Activated T-cell treated with anti-CD3 and anti-CD28 coated beads, Interleukin-2, amount 50 U/mL, for 72 hours (primary cell): ENCODE measurements at places on chromosomes 1 and 21. TPM values are rescaled to one million over a fixed set of nuclear protein-coding genes. Genes with fewer than 3 reads are reported as not detected.

DNA sequence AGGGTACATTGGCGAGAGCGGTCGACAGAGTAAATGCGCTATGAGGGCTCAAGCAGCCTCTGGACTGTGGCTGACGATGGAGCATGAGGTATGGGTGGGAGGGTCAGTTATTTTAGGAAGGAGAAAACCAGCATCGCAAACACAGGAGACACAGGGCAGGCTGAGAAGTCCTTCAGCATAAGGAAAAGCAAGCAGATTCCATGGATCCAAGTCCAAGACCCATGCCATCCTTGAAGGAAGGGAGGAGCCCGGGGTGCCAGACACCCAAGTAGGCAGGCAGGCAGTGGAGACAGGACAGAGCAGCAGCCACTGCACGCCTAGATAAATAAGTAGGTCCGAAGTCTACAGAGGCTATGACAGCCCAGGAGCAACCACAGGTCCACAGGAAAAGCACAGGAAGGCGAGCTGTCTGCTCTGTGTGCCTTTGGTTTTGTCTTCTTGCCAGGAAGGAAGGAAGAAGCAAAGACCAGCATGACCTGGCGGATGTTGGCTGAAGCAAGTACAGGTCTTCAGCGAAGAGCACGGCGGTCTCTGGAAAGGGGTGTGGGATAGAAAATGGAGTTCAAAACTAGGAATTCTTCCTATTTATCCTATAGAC, 76.4 kb upstream of the SLC45A1 start:
- DNase-seq, result no peak

DNA sequence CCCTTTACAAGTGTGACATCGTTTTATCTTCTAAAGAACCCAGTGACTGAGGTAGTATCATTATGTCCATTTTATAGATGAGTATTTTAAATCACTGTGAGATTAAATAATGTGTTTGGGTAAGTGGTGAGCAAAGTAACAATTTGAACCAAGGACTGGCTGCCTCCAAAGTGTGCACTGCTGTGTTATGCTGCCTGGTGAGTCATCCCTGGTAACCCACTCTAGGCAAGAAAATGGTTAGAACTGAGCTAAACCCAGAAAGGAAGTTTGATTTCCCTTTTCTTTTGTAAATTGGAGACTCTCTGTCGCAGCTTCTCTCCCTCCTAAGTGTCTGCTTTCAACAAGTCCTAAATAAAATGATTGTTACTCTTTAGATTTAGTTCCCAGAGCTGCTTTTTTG, 342.8 kb upstream of the KAZN start:
- no peak for DNase-seq

The SHE gene
- total RNA-seq, result 0.19 TPM

The MSH4 gene
- total RNA-seq, result 0.99 TPM

The HSPG2 gene
- total RNA-seq, result 11.5 TPM

The KCNC4 gene
- 28.9 TPM for total RNA-seq

The FAM72C gene
- total RNA-seq, result 49.2 TPM

The OR2T35 gene
- not detected for total RNA-seq

DNA sequence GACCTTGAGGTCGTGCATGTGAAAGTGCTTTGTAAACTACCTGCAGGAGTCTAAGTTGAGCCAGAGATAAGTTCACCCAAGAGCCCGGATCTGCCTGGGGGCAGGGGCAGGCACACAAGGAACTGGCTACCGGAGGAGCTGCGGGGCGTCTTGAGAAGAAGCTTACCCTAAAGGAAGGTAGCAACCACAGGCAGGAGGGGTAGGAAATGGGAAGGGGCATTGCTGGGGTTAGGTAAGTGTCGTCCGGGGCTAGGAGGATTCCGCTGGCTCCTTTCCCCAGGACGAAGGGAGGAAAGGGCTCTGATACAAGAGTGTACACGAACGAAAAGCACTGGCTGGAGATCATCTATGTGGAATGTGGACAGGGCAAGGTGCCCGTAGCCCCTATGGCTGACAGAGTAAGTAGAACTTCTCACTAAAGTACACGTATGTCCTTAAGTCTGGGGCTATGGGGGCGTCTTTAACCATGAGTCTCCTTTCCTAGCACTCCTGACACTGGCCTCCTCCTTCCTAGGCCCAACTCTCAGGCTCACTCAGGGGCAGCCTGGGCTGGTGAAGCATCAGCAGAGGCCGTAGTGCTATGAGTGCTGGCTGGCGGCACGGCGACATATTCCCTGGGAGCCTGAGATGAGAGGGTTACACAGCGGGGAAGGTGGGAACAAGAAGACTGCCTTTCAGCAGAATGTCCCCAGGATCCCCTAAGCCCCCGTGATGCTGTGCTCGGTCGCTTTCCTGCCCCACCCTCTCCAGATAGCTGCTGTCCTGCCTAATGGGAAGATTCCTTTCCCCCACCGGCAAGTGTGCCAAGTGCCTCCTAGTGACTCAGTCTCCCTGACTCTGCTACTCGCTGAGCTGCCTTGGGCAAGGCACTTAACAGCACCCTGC, 9.1 kb upstream of the GALNT2 start:
- DNase-seq, result no peak

- DNase-seq, result no peak
Observed at GRCh38 chr21:38077569-38077968, 161.3 kb upstream of the KCNJ6 start.

The TPRG1L gene
- 12.5 TPM for total RNA-seq

The PRUNE1 gene
- 18.1 TPM for total RNA-seq

The ERICH3 gene
- total RNA-seq, result not detected
